ENCODE measurements at places on chromosomes 3 and 15. TPM values are rescaled to one million over a fixed set of nuclear protein-coding genes. Genes with fewer than 3 reads are reported as not detected.

TPRG1 gene
- 2.6 TPM for total RNA-seq

CCR3 gene
- not detected for total RNA-seq

NPAP1 gene
- not detected for total RNA-seq

TMEM266 gene
- total RNA-seq, result not detected

DGKG gene
- 2.4 TPM for total RNA-seq

SYNPR gene
- total RNA-seq, result not detected

ROBO2 gene
- total RNA-seq, result 0.66 TPM

PTPRG gene
- 45.1 TPM for total RNA-seq

MYL3 gene
- total RNA-seq, result not detected

PAQR5 gene
- total RNA-seq, result 4.8 TPM

PTX3 gene
- total RNA-seq, result 602 TPM

SLCO3A1 gene
- 0.44 TPM for total RNA-seq

LMAN1L gene
- not detected for total RNA-seq

MOBP gene
- not detected for total RNA-seq

KCNAB1 gene
- not detected for total RNA-seq

SPTBN5 gene
- total RNA-seq, result 2.4 TPM

DOCK3 gene
- total RNA-seq, result 0.22 TPM

ROBO1 gene
- 141 TPM for total RNA-seq

MUSTN1 gene
- total RNA-seq, result not detected

ASB14 gene
- not detected for total RNA-seq

UTS2B gene
- total RNA-seq, result 1.3 TPM

RETNLB gene
- not detected for total RNA-seq

GOLGA6A gene
- not detected for total RNA-seq

SATB1 gene
- 8.8 TPM for total RNA-seq

ZNF592 gene
- total RNA-seq, result 9.0 TPM

NLGN1 gene
- total RNA-seq, result 6.7 TPM

ISLR2 gene
- 0.72 TPM for total RNA-seq

ZWILCH gene
- total RNA-seq, result 38.5 TPM

SCN11A gene
- total RNA-seq, result under 0.01 TPM

PLA2G4E gene
- total RNA-seq, result not detected

BNC1 gene
- 26.5 TPM for total RNA-seq

WNT5A gene
- 128 TPM for total RNA-seq

SAMD7 gene
- total RNA-seq, result not detected

BCHE gene
- total RNA-seq, result 0.57 TPM

FETUB gene
- total RNA-seq, result not detected

CKMT1B gene
- not detected for total RNA-seq

CCDC9B gene
- total RNA-seq, result 58.1 TPM

THPO gene
- not detected for total RNA-seq

UBA7 gene
- 27.9 TPM for total RNA-seq

SLC2A2 gene
- not detected for total RNA-seq

ADIPOQ gene
- total RNA-seq, result not detected

PIGZ gene
- 1.0 TPM for total RNA-seq

GOLGA8T gene
- total RNA-seq, result not detected

SLC27A2 gene
- total RNA-seq, result not detected

GOLGA8R gene
- total RNA-seq, result 0.66 TPM

MBNL1 gene
- total RNA-seq, result 362 TPM

TMEM207 gene
- total RNA-seq, result not detected

CLDN18 gene
- not detected for total RNA-seq

KCNMB3 gene
- total RNA-seq, result 0.88 TPM

FRMD5 gene
- 13.5 TPM for total RNA-seq

MASP1 gene
- total RNA-seq, result 214 TPM

CCK gene
- not detected for total RNA-seq
